ENCODE measurements at places on chromosomes 6 and 20. TPM values are rescaled to one million over a fixed set of nuclear protein-coding genes. Genes with fewer than 3 reads are reported as not detected.
A peak's percentile ranks its signal among the peaks of the same experiment; 100 is the strongest.

The KCNG1 gene
- total RNA-seq = 0.54 TPM

The RSPH4A gene
- total RNA-seq = 20.6 TPM

The GTF2H4 gene
- 37.2 TPM for total RNA-seq

- H3K27me3 ChIP-seq = no peaks in the 10 kb centered on the region
- no peak overlapping the region for H3K27ac ChIP-seq
- DNase-seq = no peak
- no peak overlapping the region for H3K4me3 ChIP-seq
- H3K36me3 ChIP-seq = no peaks in the 10 kb centered on the region
Observed at GRCh38 chr6:150685860-150686259, 86.2 kb downstream of the PLEKHG1 start.

- H3K4me3 ChIP-seq = no peak overlapping the region
Observed at GRCh38 chr6:44224965-44225305, 1.5 kb downstream of the SLC29A1 start.

DNA sequence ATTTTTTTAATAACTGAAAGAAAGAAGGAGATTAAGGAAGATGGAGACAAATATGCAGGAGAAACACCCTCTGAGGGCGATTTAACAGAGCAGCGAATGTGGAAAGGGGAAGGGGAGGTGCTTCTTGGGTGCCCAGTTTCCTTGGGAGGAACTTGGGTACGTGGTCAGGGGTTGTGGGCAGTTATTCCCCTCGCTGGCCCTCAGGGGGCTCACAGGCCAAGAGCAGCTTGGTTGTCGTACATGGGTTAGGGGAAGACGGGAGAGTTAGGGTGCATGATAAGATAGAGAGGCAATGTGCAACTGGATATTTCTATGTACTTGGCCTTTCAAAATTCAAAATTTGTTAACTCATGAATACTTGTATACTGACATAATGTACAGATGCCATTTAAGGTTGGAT is 7.0 kb upstream of the TUBB2A start:
- no peak for DNase-seq
- no peaks in the 10 kb centered on the region for H3K36me3 ChIP-seq

GRCh38 chr6:157385482-157385881 is 4.5 kb downstream of the ZDHHC14 start:
- no peak for DNase-seq
- no peaks in the 10 kb centered on the region for H3K36me3 ChIP-seq
- no peak overlapping the region for H3K4me3 ChIP-seq
- H3K27ac ChIP-seq = no peak overlapping the region
- H3K4me1 ChIP-seq = no peaks in the 10 kb centered on the region

DNA sequence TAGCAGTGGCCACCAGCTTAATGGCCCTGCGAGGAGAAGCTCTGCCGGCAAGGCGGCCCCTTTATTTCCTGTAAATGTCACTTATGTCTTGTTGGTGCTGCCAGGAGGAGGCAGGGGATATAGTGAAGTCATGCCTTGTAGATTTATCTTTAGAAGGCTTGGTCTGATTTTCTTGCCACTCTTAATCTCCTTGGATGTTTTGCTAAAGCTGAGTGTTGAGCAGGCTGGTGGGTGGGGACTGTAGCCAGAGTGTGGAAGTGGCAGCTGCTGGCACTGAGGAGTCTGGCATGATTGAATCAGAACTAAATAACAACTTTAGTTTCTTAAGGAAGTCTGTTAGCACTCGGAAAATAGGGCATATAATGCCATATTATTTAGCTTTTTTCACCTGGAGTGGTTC is 77.9 kb downstream of the PHF20 start:
- no peak for DNase-seq
- no peak overlapping the region for H3K4me3 ChIP-seq
- peaks cover 18% of the 10 kb centered on the region for H3K36me3 ChIP-seq
- H3K4me1 ChIP-seq = no peaks in the 10 kb centered on the region
- no peaks in the 10 kb centered on the region for H3K27me3 ChIP-seq

GRCh38 chr20:17589161-17589834 is 19.4 kb downstream of the DSTN start:
- no peaks in the 10 kb centered on the region for H3K36me3 ChIP-seq
- no peaks in the 10 kb centered on the region for H3K27me3 ChIP-seq
- H3K4me1 ChIP-seq = peaks cover 16% of the 10 kb centered on the region
- DNase-seq = no peak
- H3K27ac ChIP-seq = no peak overlapping the region

GRCh38 chr20:20711413-20711812 is 1.0 kb downstream of the RALGAPA2 start:
- H3K36me3 ChIP-seq = no peaks in the 10 kb centered on the region
- peak overlapping the region; percentile 95 for H3K27ac ChIP-seq
- peak overlapping the region; percentile 69 for H3K4me3 ChIP-seq

DNA sequence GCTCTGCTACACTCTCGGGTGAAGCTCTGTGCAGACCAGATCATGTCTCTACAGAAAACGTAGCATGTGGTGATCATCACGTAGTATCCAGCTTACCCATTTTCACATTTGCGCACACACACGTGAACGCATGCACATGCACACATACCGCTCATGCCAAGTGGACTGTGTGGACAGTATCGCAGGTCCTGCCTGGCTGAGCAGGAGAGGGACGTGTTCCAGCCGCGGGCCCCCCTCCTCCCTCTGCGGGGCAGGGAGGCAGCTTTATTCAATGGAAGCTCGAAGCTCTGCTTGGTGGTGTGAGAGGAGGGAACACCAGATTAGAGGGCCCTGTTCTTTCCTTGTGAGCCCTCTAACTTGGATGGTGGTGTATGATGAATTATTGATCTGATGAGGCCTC is 51.1 kb downstream of the CDH26 start:
- H3K27ac ChIP-seq = no peak overlapping the region
- DNase-seq = no peak
- H3K4me3 ChIP-seq = no peak overlapping the region
- H3K4me1 ChIP-seq = no peaks in the 10 kb centered on the region

DNA sequence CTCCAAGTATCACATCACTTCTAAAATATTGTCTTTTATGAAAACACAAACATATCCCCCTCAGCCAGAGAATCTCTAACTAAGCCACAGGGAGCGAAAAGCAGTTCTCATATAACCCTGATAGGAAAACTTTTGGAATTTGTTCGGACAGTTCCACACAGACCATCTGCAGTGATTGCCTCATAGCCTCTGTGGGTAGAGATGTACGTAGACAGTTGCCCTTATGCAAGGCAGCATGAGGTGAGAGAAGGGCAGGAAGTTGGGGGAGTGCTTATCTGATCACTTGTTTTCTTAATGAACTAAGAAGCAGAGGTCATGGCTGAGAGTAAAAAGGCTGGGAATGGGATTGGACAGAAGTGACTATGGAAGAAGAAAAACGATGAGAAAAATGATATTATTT is 39.6 kb downstream of the SLC23A2 start:
- no peak overlapping the region for H3K4me3 ChIP-seq
- no peak overlapping the region for H3K27ac ChIP-seq
- H3K27me3 ChIP-seq = no peaks in the 10 kb centered on the region

DNA sequence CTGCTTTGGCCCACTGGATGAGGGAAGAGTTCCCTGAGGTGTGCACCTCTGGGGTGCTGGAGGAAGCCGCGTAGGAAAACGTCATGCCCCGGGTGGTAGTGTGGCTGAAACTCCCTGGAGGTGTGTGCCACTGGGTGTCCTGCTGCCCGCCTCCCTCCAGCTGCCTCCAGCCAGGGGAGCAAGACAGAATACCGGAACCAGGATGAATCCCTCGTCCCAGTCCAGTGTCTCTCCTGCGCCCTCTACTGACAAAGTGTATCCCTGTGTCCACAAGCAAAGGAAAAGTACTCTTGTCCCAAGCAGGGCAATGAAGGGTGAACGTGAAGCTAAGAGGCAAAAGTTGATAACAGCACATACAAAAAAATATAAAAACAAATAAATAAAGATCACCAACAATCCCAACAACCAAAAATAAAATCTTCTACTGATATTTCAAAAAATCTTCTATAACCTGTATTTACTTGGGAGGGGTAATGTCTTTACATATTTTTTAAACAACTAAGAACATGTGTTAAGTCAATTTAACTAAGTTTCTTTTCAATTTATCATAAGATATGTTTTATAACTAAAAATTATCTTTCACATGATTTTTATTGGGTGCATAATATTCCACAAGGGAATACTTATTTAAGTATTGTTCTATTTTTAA is 437.6 kb downstream of the MAFB start:
- no peak overlapping the region for H3K4me3 ChIP-seq
- H3K27ac ChIP-seq = no peak overlapping the region
- DNase-seq = no peak
- no peaks in the 10 kb centered on the region for H3K27me3 ChIP-seq
- no peaks in the 10 kb centered on the region for H3K36me3 ChIP-seq

DNA sequence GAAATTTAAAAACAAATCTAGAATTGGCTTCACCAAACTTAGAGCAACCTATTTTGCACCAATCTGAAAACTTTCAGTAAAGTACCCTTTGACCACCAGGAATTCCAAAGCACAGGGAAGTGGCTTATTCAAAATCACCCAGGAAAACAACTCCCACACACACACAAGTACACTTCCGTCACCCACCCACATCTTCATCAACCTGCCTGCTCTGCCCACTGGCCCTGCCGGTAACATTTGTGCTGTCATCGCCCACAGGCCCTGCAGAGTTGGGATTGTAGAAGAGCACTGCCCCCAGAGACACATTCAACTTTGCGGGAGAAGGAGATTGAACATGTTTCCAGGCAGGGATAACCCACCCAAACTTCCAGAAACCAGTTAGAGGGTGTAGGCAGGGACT is 19.3 kb upstream of the SCML4 start:
- H3K27me3 ChIP-seq = no peaks in the 10 kb centered on the region
- no peak for DNase-seq
- H3K36me3 ChIP-seq = no peaks in the 10 kb centered on the region
- no peaks in the 10 kb centered on the region for H3K4me1 ChIP-seq

DNA sequence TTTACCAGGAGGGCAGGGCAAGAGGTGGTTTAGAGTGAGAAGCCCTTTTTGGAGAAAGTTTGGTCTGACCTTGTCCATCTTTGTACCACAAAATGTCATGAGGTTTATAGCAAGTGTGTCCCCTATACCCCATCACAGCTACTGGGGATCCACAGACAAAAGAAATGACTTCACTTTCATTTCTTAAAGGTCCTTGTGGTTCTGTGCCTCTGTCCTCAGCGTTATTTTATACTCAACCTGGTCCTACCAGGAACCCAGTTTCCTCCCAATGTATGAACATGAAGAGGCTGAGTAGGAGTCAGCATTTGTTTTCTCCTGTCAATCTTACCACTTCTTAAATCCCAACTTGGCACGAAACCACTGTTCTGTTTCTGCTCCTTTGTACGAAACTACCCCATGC is 157.6 kb downstream of the NFATC2 start:
- peaks cover 2% of the 10 kb centered on the region for H3K4me1 ChIP-seq
- no peak overlapping the region for H3K27ac ChIP-seq
- H3K36me3 ChIP-seq = no peaks in the 10 kb centered on the region

DNA sequence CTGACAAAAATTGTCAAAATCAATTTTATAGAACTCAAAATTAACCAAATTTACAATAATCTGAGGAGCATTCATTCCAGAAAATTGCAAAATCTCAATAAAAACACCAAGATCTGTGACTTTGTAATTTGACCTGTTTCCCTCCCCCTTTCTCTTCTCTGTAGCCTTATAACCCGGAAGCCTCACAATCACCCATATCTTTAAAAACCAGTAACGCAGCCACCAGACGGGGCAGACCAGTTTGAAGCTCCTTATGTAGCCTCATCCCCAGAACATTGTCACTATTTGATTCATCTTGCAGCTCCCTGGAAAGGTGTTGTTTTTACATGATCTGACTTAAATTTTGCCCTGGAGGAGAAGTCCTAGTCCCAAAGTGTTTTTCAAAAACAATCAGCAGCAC is 27.5 kb upstream of the TGM6 start:
- H3K4me3 ChIP-seq = no peak overlapping the region
- H3K27me3 ChIP-seq = no peaks in the 10 kb centered on the region
- DNase-seq = no peak
- no peaks in the 10 kb centered on the region for H3K36me3 ChIP-seq
- H3K27ac ChIP-seq = no peak overlapping the region
- no peaks in the 10 kb centered on the region for H3K4me1 ChIP-seq

DNA sequence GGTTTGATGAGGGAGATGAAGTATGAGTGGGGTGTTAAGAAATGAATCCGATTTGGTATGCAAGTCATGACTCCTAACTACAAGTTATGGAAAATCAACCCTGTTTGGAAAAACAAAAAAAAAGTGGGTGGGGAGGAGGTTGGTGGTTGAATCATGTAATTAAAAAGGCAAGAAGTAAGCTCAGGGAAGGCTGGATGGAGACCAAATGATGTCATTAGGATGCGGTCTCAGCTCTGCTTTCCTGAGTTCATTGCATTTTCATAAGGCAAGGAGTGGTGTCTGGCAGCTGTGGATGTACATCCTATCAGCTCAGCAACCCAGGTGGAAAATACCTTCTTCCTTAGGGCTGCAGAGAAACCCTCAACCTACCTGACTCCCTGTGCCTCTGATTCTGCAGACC is 60.4 kb upstream of the AKAP12 start:
- no peak overlapping the region for H3K27ac ChIP-seq
- H3K36me3 ChIP-seq = no peaks in the 10 kb centered on the region
